ENCODE measurements at places on chromosomes 11 and 22. TPM values are rescaled to one million over a fixed set of nuclear protein-coding genes. Genes with fewer than 3 reads are reported as not detected.

DNA sequence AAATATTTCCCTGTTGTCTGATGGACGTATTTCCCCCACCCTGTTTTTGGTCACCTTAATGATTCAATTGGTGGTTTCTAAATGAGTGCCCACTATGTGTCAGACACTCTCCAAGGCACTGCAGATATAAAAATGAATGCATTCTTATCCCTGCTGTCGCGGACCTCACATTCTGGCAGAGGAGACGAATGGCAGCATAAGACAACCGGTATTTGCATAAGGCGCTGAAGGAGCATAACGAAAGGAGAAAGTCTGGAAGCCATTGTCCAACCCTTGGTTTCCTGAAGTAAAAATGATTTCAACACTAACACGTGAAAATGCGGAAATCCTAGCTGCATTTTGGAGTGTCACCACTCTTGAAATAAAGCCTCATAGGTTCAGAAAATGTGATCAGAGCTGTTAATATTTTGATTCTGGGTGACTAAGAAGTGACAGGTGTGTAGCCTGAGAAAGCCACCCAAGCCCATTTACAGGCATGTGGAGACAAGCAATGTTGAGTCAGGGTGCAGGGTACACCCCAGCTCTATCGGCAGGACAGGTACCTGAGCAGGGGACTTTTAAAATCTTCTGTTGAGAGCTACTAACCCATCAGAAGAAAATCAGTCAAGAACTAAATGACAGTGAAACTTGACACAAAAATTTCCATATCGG is 10.1 kb upstream of the GAB2 start:
- no peak for DNase-seq

- DNase-seq = no peak
Observed at GRCh38 chr22:26724414-26724813, 67.0 kb downstream of the MIAT start.

Gene MAJIN
- not detected for total RNA-seq

Gene CCDC81
- 1.4 TPM for total RNA-seq
